ENCODE measurements at places on chromosomes 5 and 9.
A peak's percentile ranks its signal among the peaks of the same experiment; 100 is the strongest.

GRCh38 chr5:72234265-72234700, 85.8 kb downstream of the MRPS27 start:
- no peak for DNase-seq

DNA sequence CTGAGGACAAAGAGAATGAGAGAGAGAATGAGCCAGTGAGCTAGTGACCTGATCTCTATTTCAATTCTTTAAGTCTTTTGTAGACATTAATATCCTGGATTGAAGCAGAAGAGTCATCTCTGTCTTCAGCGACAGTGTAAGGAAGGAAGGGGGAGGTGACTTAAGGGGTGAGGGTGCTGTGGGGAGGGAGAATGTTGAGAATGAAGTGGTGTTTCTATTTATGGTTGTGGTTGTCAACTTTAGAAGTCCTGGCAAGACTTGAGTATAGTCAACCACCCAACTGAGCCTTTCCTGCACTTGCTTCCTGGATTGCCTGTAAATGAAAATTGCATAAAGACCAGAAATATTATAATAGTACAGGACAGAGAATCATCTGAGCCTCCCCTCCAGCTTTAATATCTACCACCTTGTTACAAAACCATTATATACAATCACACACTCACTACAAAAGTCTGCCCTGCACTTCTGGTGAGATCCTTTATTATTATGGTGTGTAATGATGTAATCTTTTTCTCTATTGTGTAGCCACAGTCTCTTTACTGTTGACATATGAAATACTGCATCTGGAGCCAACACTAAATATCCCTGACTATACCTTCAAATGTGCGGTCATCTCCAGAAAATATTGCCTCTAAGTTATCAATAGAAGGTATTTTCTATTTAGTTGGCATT, 91.7 kb downstream of the NTRK2 start:
- no peak for DNase-seq

GRCh38 chr5:78601559-78602314, 46.8 kb downstream of the LHFPL2 start:
- DNase-seq: no peak

DNA sequence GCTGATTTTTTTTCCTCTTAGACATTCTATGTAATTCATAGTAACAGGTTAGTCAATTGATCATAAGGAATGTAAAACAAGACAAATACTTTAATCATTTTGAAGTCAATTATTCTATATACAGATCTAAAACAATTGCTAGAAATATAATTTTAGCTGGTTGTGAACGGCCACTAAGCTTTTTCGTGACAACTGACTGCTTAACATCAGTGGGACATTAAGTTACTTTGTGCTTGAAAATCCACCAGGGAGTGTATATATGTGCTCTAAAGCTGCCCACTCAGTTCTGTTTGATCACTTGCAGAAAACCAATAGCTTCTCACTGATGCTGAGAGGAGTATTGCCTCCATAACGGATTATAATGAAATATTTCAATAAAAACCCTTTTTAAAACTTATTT, 370.2 kb upstream of the CCNH start:
- no peak for DNase-seq

DNA sequence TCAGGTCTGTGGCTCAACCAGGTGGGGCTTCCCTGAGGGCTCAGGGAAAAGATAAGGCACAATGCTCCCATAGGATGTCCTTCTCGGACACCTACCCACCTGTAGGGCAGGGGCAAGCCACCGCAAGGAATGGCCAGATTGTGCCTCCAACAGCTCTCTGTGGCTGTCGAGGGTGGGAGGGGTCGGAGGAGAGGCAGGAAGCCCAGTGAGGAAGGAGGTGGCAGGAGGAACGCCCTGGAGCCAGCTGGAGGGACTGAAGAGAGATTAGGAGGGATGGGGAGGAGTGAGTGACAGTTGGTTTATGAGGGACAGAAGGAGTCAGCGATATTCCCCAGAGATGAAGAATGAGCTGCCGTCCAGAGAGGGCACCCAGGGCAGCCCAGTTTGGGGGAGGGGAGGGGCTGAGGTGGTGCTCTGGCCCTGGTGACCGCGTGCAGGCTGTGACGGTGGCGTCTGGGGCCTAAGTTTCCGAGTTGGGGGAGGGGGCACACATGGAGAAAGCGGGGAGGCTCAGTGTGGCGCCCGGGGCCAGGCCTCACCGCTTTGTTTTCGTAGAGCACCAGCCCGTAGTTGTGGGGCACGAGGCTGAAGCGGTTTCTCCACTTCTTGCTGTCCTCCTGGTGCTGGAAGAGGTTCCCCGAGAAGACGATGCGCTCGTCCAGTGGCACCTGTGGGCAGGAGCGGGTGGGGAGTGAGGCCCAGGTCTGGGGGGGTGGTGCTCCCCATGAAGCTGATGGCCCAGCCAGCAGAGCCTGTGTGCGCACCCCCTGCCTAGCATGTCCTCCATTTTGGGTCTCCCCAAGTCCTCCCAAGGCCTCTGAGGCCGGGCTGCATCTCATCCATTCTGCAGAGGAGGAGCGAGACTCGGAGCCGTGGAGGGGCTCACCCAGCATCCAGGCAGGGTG, 75.6 kb downstream of the LRSAM1 start:
- no peak for DNase-seq

GRCh38 chr5:163807781-163808180, 302.4 kb downstream of the MAT2B start:
- no peak for DNase-seq

DNA sequence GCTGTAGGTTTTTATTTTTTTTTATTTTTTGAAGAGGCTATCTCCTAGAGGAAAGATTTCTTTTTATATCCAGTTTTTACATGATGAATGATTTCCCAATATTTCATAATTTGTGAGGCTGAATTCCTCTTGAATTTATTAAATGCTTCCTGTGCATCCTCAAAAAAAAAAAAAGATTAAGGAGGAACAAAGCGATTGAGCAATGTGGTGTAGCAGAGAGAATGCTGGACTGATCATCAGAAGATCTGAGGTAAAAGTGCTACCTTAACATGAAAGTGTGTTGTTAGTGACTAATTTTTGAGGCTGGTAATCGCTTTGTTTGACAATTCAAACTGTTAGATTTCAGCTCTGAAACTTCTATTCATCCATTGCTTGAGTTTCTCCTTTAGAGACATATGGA, 125.1 kb downstream of the ESM1 start:
- no peak for DNase-seq

DNA sequence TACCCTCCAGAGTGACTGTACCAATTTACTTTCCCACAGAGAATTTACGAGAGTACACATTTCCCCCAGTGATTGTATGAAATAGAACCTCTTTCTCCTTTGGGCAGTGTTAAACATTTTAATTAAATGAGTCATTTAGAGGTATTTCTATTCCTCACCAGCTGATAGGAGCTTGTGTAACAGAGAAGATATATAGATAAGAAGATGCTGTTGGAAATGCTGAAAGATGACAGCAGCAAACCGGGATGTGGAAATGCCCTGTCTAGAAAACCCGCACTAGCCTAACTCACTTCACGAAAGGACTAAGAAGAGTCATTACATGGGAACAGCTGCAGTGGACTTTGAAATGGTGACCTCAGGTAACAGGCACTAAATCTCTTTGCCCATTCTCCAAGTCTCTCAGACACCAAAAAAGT, 68.3 kb downstream of the LPAR1 start:
- DNase-seq: no peak

DNA sequence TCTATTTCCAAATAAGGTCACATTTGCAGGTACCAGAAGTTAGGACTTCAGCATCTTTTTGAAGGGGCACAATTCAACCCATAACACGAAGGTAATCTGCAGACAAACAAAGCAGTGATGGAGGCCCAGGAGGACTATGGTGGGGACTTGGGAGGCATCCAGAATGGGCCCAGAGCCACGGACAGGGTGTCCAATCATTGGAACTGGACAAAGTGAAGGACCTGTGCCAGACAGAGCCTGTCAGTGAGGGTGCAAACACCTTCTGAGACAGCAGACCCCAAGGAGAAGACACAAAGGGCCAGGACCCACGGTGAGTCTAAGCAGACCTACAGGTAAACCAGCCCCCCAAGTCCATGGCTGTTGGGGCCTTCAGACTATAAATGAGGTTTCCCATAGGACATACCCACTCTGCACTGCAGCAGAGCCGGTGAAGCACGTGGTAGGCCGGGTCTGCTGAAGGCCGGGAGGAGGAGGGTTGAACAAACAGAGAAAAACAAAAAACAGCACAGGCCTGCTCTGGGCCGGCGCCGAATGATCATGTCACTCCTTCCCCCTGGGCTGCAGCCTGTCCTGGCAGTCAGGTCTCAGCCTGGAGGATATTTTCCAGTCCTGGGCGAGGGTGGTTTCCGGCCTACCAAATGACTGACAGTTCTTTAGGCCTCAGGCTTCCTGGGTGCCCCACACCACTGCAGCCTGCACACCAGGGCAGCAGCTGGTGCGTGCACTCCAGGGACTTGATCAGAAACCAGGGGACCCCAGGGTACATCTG, 84.4 kb downstream of the COL23A1 start:
- DNase-seq: no peak

- no peak for DNase-seq
Measured at GRCh38 chr9:93093877-93094657, 1.9 kb upstream of the CARD19 start.

DNA sequence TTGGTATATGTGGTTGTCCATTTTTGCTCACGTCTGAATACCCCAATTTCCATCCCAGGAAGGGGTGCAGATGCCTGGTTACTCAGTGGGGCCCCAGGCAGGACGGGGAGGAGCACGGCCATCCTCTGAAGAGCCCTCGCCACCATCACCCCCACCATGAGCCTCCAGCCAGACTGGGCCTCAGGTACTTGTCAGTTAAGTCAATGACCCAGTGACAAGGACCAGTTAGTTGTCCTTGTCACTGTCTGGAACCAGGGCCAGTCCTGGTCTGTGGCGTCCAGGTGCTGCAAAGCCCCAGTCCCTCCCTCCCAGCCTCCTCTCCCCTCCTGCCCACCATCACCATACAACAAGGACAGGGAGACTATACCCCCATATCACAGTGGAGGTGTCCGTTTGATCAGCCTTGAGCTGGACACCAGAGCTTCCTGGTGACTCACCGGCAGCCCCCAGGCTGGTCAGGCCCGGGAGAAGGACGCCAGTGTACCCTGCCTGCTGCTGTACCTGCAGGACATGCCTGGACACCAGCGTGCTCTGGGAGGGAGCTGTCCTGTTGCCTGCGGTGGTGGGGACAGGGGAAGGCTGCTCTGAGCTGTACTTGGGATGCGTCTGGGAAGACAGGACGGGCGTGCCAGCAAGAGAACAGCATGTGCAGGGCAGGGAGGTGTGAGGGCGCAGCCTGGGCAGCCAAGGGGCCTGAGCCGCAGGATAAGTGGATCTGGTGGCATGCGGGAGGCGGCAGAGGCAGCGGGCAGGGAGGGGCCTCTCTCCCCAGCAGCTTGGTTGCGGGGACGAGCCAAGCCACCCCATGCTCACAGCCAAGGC, 32.6 kb upstream of the TTLL11 start:
- DNase-seq: no peak

GRCh38 chr5:465591-466403, 22.8 kb downstream of the EXOC3 start:
- DNase-seq: no peak

GRCh38 chr9:121220996-121221663, 19.5 kb upstream of the RAB14 start:
- DNase-seq: no peak

- peak; percentile 86 for DNase-seq
Measured at GRCh38 chr9:35553670-35554543, 51.2 kb upstream of the TESK1 start.

- DNase-seq: no peak
Measured at GRCh38 chr5:126462239-126463014, 39.2 kb downstream of the GRAMD2B start.

GRCh38 chr5:126395605-126396004, 27.6 kb upstream of the GRAMD2B start:
- no peak for DNase-seq

GRCh38 chr5:88610586-88610985, 272.4 kb downstream of the MEF2C start:
- DNase-seq: no peak

DNA sequence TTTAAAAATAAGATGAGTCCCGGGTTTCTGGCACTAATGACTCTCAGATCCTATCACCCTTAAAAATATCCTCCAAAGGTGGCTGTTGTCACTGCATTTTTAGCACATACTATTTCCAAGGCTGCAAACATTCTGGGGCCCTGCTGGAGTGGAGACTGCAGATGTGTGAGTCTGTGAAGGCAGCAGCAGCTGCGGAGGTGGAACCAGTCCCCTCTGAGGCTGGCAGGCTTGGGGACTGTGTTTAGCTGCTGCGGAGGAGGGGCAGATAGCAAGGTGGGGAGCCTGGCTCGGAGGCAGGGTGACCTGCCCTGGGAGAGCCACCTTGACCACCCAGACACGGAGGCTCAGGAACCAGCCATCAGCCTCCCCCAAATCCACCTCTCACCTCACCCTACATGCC, 77.0 kb downstream of the C5orf15 start:
- DNase-seq: no peak

GRCh38 chr5:146622391-146622790, 106.4 kb upstream of the GPR151 start:
- DNase-seq: no peak

DNA sequence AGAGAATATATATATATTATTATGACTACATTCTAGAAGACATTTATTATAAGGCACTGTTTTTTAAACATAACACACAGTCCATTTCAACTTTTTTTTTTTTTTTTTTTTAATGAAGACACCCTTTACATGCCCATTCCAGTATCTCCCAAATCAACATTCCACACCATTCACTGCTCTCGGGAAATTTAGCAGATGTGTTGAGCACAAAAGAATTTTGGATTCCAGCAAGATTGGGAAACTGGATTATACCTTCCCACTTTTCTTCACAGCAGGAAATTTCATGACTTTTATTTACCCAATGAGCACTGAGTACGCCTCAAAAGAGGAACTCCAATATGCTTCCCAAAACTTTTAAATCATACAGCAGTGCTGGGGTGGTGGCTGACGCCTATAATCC, 333.6 kb upstream of the DAB2 start:
- no peak for DNase-seq

DNA sequence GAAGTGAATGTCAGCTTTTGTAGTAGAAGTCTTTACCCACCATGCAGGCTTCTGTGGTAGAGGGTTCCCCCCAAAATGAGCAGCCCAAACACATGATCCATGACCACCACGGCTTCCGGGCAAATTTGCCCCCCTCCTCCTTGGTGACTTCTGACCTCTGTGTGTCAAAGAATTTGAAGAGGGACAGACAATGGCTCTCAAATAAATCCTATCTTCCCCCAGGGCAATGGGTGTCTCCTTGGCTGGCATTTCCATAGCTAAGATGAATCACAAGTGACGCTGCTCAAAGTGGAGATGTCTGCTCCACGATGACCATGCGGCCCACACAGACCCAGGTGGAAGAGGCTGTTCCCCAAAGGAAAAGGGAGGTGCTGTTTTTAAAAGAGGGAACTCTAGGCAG, 30.2 kb upstream of the BOD1 start:
- DNase-seq: no peak

GRCh38 chr5:136590581-136590980, 225.2 kb upstream of the TRPC7 start:
- no peak for DNase-seq
